ENCODE measurements at places on chromosomes 16 and 17.

- no peak for DNase-seq
Observed at GRCh38 chr17:82519971-82520903, 705 bp downstream of the FOXK2 start.

GRCh38 chr16:14454391-14454790 is 175.7 kb downstream of the PARN start:
- no peak for DNase-seq

DNA sequence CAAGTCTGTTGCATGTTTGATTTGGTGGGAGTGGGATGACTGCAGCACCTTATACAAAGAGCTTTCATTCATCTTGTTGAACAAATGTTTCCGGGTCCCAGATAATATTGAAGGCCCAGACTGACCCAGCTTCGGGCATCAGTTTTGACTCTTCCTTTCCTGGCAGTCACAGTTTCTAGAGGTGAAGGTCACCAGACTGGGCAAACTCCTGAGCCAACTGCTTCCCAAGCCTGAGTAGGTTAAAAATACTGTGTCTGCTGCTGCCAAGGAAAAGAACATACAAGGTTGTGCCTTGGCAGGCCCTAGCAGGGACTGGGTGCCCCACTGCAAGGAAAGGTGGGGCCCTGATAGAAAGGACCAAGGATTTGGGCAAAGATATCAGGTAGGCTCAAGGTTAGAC is 4.5 kb downstream of the BCKDK start:
- no peak for DNase-seq

- DNase-seq: no peak
Observed at GRCh38 chr17:30021708-30022317, 80.4 kb downstream of the EFCAB5 start.

DNA sequence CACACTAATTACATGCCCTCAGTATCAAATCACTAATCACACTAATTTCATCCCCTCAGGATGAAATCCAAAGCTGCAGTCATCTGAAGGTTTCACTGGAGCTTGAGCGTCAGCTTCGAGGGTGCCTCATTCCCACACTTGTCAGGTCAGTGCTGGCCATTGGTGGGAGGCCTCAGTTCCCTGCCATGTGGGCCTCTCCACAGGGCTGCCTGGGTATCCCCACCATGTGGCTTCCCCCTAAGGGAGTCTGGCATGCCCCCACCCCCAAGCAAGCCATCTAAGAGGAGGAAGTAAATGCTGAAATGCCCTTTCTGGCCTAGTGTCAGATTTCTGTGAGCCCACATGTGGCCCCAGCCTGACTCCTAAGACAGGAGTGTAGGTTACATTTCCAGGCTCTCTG is 78.6 kb upstream of the CDH5 start:
- no peak for DNase-seq

- DNase-seq: no peak
Observed at GRCh38 chr16:66299349-66299748, 67.1 kb upstream of the CDH5 start.

DNA sequence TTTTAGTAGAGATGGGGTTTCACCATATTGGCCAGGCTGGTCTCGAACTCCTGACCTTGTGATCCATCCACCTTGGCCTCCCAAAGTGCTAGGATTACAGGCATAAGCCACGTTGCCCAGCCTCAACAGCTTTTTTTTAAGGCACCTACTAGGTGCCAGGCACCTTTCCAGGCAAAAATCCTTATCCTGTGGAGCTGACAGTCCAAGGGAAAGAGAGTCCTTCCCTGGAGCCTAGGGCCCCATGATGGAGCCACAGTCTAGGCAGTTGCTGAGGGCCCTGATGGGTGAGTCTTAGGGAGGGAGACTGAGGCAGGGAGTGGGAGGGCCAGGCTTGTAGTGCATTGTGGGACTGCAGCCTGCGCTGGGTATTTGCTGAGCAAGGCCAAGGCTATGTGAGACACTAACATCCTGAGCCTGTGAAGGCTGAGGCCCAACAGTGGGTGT is 79.6 kb upstream of the TOB1 start:
- no peak for DNase-seq

- no peak for DNase-seq
Observed at GRCh38 chr17:30191072-30191471, 44.4 kb downstream of the SLC6A4 start.

GRCh38 chr16:27273670-27274423 is 5.3 kb upstream of the NSMCE1 start:
- no peak for DNase-seq

Measured in NCI-H446 treated with DMSO at 0.1 percent for 48 hours (cell line).